ENCODE measurements at places on chromosomes 2 and 18. TPM values are rescaled to one million over a fixed set of nuclear protein-coding genes. Genes with fewer than 3 reads are reported as not detected.

DNA sequence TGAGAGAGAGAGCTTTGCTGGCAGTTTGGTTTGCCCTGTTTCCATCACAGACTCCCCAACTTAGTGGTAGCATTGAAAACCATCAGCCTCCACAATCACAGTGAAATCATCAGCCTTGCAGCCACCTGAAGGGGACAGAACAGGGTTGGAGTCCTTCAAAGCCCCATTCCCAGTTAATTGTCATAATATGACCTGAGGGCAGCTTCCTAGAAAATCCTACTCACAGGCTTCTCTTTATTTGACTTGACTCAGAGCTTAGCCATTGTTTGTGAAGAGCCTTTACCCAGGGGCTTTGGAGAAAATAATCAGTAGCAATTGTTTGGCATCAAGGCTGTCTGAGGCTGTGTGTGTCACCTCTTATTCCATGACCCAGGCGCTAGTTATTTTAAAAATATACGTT is 308.7 kb downstream of the CBLN2 start:
- peak; percentile 82 for DNase-seq

DNA sequence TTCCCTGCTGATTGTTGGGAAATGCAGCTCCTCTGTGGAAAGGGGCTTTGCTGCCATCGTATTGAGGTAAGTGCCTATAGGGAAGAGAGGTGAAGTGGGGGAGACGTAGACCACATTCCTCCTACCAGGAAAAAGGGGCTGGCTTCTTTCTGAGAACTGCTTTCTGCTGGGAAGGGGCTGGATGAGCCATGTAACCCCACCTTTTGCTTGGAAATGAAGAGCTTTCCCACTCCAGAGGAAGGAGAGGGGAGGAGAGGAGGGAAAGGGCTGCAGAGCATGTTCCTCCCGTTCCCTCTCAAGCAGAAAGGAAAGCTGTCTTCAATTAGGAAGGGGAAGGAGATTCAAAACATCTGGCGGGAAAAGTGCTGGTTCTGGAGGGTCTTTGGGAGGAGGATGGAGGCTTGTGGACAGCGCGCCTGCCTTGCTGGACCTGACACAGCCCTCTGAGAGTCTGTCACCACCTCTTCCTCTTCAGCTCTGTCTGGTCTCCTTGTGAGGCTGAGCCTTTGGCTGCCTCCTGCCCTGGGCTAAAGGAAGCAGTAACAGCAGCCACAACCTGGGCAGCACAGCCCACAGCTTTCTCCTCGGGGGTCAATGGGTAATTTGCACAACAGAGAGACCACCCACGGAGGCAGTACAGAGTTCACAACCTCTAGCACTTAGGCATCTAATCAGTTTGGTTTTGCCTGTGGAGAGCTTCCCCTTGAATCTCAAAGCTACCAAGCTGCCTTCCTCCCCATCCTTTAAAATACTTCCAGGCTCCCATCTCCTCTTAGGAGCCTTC is 410.0 kb upstream of the TNP1 start:
- peak; percentile 75 for DNase-seq

The TNS1 gene
- 2.3 TPM for total RNA-seq

- peak; percentile 21 for DNase-seq
These were observed 139.0 kb upstream of the NXPH2 start for GRCh38 chr2:138919120-138919747.

- DNase-seq: no peak
These were observed 32.0 kb downstream of the SLC14A1 start for GRCh38 chr18:45755934-45756333.

- DNase-seq: no peak
These were observed 79.4 kb downstream of the SLC4A3 start for GRCh38 chr2:219706823-219707281.

DNA sequence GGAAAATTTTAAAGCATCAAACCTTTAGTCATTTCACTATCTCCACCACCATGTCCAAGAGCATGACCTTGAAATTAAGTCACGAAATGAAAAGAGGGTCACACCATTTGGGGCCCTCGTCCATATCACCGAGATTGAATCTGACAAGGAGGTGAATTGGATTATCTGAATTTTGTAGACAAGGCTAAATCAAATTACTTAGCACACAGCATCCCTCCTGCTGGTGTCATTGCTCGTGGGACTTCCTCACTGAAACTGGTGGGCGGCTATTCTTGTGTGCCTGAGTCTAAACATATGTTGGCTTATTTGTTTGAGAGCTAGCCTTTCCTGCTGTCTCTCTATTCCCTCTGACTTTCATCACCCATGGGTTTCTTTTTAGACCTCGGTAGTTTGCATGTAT is 64.6 kb upstream of the CNGA3 start:
- no peak for DNase-seq

The CAVIN2 gene
- total RNA-seq: not detected

The GAREM2 gene
- total RNA-seq: 15.1 TPM

DNA sequence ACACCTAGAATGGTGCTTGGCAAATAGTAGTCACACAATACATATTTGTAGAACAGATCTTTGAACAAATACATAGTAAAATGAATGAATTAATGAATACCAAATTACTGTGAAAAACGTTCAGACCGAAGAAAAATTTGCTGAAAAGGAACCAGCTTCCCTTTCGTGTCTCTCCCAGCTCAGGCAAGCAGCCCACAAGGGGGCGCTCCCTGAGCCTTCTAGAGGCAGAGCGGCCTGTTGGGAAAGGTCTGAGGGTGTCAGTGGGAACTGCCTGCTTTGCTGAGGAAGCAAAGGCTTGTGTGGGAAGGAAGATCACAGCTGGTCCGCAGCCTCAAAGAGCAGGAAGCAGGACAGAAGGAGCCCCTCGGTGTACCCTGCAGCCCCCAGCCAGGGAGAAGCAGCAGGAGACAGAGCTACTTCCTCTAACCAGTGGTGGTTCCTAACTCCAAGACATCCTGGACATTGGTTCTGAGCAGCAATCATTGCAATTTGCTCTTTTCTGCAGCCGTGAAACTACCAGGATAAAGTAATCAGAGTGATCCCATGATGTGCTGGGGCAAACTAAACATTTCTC is 231.1 kb downstream of the ANKRD30B start:
- no peak for DNase-seq

The HOXD13 gene
- total RNA-seq: not detected

Measured in neural progenitor cell (in vitro differentiated cells).